NCI-H774 (cell line): ENCODE measurements at places on chromosomes 13 and 19.

GRCh38 chr19:47209319-47210179 is 21.4 kb downstream of the BBC3 start:
- DNase-seq, result no peak

DNA sequence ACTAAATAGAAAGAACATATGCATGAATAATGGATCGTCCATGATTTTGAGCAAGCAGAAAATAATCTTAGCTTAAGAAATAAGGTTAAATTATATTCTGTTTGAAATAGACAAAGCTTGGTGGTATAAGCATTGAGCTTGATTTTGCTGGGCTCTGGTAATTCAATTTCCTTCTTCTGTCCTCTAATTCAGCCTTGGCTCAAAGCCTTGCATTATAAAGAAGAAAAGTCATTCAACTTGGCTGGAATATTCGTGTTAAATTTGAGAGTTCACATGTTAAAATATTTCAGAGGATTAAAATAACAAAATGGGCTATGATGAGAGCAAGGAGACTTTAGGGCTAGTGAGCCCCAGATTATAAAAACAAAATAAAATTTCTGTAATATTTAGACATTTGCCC is 415.4 kb upstream of the PCDH20 start:
- DNase-seq, result no peak

DNA sequence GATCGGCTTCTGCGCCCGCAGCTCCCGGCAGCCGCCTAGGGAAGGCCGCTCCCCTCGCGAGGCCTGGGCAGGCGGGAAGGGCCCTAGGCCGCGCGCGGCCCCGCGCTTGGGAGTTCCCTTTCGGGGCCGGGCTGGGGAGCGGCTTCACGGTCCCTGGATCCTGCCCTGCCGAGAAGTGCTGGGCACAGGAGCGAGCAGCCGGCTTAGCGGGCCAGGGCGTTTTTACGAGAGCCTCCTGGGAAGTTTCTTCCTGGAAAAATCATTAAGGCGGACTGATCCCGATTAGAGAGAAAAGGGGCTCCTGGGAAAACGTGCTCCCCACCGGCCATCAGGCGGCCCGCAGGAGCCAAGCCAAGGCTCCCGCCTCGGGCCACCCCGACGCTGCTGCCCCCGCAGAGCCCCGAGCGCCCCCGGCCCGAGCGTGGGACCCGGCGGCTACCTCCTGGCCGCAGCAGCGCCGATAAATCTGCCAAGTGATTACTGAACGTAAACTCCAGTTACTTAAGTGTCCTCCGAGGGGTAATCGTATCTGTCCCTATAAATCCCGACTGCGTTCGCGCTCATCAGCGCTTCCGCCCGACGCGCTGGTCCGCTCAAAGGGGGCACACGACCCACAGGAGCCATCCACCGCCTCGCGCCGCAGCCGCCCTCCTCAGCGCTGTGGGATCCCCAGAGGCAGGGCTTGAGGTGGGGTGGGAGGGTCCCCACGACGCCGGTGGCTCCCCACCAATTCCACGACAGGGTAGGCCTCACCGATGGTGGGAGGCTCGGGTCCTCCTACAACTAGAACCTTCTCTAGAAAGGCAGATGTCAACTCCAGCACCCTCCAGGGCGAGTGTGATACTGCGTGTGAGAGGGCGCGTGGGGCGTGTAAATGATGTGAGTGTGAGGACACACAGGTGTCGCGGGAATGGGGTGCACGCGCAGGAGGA is 2.8 kb downstream of the ZIC5 start:
- DNase-seq, result no peak

GRCh38 chr19:45821103-45821521 is 6.0 kb upstream of the RSPH6A start:
- DNase-seq, result no peak

GRCh38 chr13:48297131-48297786 is 6.3 kb upstream of the RB1 start:
- no peak for DNase-seq

GRCh38 chr19:12840091-12841079 is 2.1 kb downstream of the MAST1 start:
- DNase-seq, result no peak

- DNase-seq, result no peak
Measured at GRCh38 chr19:49688531-49689132, 762 bp upstream of the ADM5 start.

GRCh38 chr19:18507021-18507726 is 14.7 kb downstream of the ELL start:
- no peak for DNase-seq

GRCh38 chr13:72141855-72142519 is 275.0 kb upstream of the DACH1 start:
- DNase-seq, result no peak

DNA sequence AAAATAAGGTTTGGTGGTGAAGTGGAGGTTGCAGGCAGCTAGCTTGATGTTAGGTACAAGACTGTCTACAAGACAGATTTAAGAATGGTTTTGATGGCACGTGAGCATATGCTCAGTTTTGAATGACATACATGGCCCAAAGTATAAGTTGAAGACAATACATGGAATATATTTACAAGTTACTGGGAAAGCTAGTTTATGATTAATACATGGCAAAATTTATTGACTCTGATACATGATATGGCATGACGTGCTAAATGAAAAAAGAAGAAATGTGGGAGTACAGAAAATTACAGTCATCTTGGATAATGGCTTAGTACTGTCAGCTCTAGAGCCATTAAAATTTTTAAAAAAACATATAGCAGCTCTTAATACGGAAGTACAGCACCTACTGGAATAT is 4.4 kb downstream of the KLF5 start:
- no peak for DNase-seq

GRCh38 chr13:27583645-27584044 is 36.7 kb downstream of the LNX2 start:
- no peak for DNase-seq

GRCh38 chr19:5943045-5943444 is 29.0 kb downstream of the CAPS start:
- DNase-seq, result no peak

DNA sequence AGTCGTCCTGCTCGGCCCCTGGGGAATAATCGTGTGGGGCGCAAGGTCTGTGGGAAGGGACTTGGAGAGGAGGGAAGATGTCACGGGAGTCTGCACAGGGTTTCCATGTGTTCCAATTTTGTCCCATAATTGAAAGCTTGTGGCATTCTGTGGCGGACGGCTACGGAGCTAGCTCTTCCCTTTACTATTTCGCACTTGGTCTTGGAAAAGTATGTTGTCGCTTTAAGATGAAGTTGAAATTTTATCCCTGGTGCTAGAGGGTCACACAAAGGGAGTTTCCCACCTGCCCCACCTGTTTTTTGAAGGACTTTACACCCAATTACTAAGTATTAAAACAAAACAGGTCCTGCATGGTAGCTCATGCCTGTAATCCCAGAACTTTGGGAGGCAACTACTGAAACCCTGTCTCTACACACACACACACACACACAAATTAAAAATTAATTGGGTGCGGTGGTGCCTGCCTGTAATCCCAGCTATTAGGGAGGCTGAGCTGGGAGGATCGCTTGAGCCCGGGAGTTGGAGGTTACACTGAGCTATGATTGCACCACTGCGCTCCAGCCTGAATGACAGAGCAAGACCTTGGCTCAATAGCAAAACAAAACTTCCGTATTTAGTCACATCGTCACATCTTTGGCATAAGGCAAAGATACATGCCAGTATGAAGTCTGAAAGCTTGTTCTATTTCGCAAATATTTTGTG is 967 bp upstream of the TPT1 start:
- no peak for DNase-seq
